ENCODE measurements at places on chromosomes 12 and 14.

DNA sequence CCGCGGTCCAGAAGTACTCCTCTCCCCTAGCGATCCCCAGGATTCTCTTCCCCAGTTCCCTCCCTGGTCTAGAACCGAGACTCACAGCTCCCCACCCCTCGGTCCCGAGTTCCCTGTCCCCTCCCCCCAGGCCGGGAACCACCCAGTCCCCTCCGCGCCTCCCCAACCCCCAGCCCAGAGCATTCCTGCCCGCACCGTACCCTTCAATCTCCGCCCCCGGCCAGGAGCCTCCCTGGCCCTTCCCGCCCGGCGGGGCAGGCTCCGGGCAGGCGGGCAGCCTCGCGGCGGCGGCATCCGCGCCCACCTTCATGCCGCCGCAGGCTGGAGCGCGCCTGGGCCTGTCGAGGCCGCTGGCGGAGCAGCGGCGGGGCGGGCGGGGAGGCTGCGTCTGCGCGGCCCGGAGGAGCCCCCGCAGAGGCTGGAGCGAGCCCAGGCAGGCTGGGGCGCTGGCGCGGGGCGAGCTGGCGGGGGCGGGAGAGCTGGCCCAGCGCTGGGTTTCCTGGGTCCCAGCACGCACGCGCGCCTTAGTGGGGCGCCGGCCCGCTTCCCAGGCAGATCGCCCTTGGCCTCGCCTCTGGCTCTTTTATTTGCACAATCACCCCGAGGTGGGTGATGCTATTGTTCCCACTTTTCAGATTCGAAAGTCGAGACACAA is 22.2 kb upstream of the GPR132 start:
- no peak for DNase-seq

DNA sequence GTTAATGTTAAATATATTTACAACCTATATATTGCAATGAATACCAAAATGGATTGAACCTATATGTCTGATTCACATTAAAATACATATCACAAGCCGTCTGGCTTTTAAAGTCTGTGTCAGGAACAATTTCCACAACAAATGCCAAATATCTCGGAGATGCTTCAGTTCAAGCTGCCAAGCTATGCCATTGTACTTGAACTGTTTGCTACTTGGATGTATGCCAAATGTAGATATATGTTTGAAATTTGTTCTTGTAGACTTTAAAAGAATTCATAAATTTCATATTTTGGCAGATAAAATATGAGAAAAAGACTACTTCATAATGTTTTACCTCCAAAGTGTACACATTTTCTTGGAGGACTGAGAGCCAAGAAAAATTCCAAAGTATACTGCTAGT is 37.0 kb downstream of the WASHC3 start:
- DNase-seq: no peak

- DNase-seq: no peak
Observed at GRCh38 chr14:72738161-72738611, 155.7 kb downstream of the DPF3 start.

DNA sequence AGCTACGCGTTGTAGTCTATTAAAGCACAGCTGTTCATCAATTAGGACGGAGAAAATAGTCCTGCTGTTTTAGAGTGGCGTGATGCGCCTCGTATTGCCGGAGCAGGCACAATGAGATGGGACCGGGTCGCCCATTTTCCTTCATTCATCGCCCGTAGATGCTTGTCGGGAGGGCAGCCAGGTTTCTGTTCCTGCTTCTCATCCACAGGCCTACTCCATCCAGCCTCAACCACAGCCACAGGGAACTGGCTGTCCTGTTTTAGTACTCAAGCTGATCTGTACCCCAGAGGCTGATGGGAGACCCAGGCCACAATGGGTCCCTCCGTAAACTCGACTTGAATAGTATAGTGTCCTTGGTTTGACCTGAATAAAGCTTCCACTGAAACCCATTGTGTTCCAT is 264.0 kb downstream of the VRK1 start:
- no peak for DNase-seq

DNA sequence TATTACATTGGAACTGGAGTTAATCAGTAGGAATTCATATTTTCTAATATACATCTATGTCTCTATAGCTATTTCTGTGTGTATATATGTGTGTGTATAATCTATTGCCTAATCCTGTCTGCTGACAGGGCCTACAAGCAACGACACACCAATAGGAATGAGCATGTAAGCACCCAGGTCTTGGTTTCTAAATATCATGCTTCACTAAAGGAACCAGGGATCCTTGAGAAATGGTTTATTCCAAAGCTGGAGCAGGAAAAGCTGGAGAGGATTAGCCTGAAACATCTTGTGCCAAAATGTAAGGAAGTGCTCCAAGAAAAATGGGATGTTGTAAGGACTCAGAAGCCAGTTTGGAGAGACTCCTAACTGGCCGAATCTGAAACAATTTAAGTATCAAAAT is 29.3 kb upstream of the LGALS3 start:
- no peak for DNase-seq

Data from stimulated activated CD8-positive, alpha-beta memory T cell treated with anti-CD3 and anti-CD28 coated beads, Interleukin-4, amount 100 ng/mL, for 1 hour (primary cell).